ENCODE measurements at places on chromosomes 1 and 21. TPM values are rescaled to one million over a fixed set of nuclear protein-coding genes. Genes with fewer than 3 reads are reported as not detected.
A peak's percentile ranks its signal among the peaks of the same experiment; 100 is the strongest.

Gene KCNJ6
- total RNA-seq: 1.3 TPM

Gene LCE3A
- total RNA-seq: not detected

Gene DCDC2B
- not detected for total RNA-seq

DNA sequence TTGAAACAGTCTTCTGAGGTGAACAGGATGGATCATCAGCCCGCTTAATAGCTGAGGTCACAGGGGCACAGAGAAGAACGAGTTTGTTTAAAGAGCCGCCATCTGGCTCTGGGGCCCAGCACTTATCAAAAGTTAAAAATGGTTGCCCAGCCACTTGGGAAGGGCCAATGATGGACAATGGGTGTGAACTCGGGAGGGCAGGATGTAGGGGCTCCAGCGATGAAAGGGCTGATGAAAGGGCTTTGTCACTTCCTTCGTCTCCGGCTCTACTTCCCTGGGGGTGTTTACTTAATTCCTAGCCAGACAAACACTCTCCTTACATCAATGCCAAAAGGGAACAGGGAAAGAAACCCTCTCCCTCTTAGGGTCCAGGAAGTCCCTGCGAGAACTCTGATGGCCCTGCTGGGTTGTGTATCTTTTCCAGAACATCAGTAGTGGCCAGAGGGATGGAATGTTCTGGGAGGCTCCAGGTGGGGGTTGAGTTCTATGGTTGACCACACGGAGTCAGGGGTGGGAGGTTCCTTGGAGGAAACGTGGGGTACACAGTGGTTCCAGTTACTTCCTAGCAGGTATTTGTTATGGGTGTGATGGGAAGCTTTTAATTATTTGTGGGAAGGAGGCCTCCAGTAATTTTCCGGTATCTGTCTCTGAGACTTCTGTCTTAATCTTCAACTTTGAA lies 9.0 kb upstream of the ABCG1 start:
- no peak for DNase-seq

- DNase-seq: no peak
Observed at GRCh38 chr1:146032631-146033219, 11.2 kb upstream of the HJV start.

DNA sequence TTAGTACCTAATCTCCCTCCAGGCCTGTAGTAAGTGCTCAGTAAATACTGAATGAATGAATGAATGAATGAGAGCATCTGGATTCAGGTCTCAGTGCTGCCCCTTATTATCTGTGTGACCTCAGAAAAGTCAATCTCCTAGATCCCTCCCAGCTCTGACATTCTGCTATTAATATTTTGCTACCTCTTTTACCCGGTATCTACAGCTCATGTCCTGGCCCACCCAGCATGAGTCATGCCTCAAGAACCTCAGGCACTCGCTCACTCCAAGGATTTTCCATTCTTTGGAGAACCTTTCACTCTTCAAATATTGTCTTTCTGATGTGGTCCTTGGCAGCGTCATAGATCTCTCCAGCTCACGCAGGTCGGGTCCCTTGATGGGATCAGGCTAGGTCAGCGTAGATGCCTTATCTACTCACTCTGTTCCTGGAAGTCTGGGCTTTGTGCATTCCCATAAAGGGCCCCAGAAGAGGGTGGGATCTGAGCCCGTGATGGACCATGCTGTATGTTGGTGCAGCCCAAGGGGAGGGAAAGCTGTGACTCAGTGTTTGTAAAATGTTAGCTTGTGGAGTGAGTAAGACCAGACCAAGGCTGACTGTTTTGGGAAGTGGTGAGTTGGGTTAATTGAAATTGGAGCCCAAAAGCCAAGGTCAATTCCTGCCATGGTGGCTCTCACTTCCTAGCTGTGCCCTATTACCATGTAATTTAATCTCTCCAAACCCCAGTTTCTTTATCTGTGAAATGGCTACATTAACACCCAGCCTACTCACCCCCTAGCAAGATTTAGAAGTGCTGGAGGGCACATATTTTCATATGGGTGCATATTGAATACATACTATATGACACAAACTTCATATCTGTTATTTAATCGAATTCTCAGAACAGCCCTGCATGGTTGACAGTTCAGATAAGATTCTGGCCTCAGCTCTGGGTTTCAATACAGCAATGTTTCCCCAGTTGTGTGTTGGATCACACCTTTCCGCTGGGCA lies 214.1 kb upstream of the USP24 start:
- DNase-seq: peak; percentile 38

DNA sequence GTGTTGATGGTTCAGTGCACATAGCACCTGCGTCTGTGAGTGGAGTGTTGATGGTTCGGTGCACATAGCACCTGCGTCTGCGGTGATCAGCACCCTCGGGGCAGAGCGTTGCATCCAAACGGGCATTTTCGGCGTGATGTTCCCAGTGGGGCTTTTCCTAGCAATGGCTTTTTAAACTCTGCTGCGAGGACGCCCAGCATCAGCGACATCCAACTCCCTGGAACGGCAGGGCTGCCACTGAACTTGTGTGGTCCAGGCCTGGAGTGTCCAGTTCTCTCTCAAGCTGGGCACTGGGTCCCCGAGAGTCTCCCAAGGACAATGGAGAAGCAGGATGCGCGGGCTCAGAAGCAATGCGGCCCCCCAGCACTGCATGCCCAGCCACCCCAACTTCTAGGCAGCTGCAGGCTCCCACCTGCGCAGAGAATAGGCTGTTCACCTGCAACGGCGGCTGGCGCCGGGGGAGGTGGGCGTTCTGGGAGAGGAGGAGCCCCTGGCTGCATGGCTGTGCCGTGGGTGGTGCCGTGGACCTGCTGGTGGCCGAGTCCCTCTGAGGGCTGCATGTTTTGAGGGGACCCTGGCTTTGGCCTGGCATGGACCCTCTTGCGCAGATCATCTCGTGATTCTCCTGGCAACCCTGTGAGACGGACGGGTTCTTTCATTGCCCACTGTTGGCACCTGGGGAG lies 10.1 kb upstream of the C1orf174 start:
- DNase-seq: no peak

DNA sequence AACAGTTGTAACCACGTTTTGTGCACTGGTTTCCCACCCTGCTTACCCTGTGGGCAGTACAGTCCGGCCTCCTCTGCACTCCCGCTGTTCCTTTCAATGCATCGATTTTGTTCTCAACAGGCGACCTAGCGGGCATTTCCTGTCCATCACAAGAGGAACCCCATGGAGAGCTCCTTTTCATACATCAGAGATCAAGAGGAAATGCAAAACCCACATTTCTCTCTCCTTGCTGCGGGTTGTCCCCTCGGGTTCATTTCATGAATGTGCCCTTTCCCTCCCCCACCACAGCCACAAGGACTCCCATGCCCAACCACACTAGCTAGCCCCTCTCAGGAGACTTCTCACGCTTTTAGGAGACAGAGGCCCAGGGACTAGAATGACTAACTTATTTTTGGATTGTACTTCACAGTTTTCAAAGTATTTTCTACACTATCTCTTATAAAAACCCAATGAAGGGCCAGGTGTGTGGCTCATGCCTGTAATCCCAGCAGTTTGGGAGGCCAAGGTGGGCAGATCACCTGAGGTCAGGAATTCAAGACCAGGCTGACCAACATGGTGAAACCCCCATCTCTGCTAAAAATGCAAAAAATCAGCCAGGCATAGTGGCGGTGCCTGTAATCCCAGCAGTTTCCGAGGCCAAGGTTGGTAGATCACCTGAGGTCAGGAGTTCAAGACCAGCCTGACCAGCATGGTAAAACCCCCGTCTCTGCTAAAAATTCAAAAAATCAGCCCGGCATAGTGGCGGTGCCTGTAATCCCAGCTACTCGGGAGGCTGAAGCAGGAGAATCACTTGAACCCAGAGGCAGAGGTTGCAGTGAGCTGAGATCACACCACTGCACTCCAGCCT lies 18.4 kb downstream of the ATP1A4 start:
- DNase-seq: peak; percentile 91

GRCh38 chr1:198176179-198176578 lies 19.4 kb downstream of the NEK7 start:
- DNase-seq: no peak

DNA sequence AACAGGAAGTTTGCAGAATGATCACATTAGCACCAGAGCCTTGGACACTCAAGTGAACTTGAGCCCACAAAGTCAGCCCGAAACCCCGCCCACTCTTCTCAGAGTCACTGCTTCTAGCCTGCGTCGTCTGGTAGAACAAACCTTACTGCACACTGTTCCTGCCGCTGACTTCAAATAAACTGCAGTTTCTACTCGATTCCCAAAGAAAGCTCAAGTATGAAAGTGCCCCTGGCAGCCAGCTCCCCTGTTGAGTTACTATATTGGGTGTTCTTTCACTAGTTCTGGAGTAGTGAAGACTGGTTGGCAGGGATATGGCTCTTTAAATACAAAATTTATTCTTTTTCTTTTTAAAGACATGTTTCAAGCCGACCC lies 164.7 kb downstream of the GALNT2 start:
- no peak for DNase-seq

DNA sequence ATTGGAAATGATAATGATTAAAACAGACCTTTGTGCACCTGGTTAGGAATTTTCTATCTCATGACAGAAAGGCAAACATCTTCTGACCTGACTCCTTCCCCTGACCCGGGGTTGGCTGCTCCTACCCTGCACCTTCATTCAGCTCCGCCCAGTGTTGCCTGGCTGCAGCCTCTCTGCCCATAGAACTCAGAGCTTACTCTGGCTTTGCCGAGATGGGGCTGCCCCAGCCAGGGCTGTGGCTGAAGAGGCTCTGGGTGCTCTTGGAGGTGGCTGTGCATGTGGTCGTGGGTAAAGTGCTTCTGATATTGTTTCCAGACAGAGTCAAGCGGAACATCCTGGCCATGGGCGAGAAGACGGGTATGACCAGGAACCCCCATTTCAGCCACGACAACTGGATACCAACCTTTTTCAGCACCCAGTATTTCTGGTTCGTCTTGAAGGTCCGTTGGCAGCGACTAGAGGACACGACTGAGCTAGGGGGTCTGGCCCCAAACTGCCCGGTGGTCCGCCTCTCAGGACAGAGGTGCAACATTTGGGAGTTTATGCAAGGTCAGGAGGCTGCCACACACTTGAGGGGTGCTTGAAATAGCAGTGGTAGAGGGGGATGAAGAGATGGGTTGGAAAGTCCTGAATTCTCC lies at the start of gene DIO1:
Gene DIO1 (plus strand): TSS at position 189 of the 638 bp plus-strand sequence. CDS start 24 bp downstream, at position 213.
- peak; percentile 61 for DNase-seq

DNA sequence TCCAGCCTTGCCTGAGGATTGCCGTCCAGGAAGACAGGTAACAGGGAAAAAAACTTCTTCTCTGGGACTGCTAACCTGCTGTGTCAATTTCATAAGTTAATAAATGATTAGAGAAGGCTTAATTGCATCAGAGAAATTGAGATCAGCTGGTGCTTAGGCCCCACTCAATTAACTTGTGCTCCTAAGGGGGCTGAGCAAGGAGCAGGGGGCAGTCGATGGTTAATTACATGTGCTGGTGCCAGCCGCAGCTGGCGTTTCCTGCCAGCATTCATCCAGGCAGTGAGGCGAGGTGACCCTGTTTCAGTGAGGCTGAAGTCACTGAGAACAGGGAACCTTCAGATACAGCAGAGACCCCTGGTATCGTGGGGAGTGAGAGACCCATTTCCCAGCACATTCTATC lies 60.0 kb downstream of the FAM163A start:
- no peak for DNase-seq

- no peak for DNase-seq
Observed at GRCh38 chr1:219489636-219490035, 123.3 kb downstream of the ZC3H11B start.

DNA sequence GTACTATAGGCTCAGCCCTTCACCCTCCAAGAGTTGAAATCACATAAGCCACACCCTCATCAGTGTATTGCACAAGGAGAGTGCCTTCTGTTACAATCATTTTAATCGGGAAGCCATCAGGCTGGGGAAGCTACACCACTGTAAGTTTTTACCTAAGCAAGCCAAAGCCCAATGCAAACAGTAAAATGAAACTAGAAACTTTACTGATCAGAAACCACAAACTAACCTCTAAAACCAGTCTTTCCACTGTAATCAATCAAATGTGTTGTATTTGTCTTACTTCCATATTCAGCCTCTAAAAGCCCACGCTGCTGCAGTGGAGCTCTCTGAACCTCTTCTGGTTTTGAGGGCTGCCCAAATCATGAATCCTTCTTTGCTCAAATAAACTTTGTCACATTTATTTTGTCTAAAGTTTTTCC lies 26.2 kb downstream of the CAPN8 start:
- no peak for DNase-seq

DNA sequence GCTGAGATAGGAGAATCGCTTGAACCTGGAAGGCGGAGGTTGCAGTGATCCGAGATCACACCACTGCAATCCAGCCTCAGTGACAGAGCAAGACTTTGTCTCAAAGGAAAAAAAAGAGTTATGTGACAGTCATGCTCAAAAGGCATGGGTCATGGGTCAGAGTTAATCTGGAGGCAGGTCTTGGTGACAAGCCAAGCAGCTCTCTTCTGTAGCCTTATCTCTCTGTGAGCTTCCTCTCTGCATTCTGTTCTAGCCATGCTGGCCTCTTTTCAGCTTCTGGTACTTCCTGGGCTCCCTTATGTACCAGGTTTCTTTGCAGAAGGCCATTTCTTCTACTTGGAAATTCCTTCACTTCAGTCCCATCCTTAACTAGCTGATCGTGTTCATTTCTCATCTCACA lies 63.6 kb downstream of the NGF start:
- DNase-seq: no peak

- DNase-seq: no peak
Observed at GRCh38 chr1:28421744-28422143, 52.2 kb downstream of the PHACTR4 start.

DNA sequence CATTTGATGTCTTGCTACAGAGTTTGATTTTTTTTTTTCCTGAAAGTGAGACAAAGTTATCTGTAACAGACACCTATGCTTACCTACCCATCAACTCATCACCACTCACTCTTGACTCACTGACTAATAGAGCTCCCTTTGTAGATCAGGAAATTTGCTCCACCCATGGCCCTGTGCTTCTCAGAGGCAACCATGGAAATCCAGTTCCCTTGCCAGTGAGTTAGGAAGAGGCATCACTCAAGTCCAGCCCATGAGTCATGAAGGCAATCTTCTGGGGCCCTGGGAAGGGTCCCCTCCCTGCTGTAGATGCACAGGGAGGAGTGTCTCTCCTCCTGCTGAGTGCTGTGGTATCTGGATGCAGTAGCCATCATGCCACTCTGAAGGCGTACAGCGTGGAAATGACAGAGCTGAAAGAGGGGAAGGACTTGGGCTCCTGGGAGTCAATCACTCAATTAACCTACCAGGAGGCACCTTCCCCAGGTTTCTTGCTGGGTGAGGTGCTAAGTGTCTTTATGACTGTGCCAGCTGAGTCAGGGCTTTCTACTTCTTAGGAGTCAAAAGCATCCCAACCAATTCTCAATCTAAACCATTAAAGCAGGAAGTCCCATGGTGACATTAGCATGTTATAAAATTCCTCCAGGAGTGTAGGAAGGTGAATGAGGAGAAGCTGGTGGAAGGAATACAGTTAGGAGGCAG lies 56.1 kb downstream of the DNTTIP2 start:
- DNase-seq: no peak

DNA sequence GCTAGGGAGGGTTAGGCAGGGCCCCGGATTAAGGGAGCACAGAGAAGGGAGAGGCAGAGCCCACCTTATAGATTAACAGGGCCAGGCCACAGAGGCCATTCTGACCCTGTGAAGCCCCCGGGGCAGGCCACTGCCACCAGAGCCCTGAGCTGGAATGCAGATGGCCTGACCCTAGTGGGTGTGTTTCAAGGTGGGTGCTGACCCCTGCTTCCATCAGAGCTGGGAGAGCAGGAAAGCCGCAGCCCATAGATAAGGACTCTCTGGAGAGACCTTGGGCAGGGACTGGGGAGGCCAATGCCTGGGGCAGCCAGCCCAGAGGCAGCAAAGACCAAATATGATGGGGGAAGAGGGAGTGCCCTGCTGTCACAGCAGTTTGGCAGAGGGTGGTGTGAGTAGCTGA lies 35.9 kb downstream of the NCMAP start:
- no peak for DNase-seq
